OCI-LY7 (cell line): ENCODE measurements at places on chromosomes 5 and 9. TPM values are rescaled to one million over a fixed set of nuclear protein-coding genes. Genes with fewer than 3 reads are reported as not detected.

GRCh38 chr5:154364771-154365170 is 81.0 kb upstream of the SAP30L start:
- DNase-seq, result no peak

DNA sequence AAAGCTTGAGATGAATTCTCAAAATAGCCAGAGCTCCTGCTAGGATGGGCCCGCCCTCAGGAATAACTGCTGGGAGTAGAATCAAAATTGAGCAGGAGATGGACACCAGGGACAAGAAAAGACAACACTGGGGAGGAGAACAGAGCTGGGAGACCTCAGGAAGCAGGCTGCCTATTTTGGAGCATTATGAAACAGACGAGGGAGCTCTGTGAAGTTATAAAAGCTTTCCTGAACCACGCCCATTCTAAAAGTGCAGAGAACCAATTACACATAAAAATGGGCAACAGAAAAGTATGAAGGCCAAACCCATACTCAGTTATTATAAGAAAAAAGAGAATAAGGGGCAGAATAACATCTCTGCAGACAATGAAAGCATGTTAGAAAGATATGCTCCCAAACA is 213.9 kb upstream of the TRPC7 start:
- no peak for DNase-seq

DNA sequence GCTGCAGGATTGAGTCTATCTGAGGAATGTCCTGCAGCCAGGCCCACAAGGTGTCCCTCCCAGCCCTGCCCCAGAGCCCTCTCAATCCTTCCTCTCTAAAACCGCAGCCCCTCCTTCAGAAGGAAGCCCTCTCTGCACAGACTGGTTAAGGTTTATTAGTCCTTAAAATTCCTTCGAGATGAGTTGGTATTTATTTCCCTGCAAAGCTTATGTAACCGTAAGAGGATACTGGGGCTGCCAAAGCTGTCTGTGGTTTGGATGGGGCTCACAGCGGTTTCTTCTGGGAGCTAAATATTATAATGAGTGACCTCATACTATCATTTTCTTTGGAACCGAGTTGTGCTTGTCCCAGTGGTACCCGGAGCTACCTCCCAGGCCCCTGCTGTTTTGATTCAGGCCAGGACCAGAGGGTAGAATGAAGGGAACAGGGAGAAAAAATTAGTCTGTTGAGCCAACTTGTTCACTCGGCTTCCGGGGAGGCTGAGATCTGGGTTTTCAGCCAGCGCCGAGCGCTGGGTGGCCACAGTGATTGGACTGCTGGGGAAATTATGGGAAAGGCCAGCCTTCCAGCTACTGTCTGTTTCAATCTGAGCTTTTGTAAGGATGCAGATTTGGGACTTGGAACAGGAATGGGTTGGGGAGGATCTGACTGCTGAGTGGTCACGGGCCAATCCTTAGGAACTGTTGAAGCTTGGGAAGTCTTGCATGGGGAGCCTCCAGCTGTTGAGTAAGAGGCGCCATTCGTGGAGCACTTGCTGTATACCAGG is 107.5 kb downstream of the NDFIP1 start:
- no peak for DNase-seq

DNA sequence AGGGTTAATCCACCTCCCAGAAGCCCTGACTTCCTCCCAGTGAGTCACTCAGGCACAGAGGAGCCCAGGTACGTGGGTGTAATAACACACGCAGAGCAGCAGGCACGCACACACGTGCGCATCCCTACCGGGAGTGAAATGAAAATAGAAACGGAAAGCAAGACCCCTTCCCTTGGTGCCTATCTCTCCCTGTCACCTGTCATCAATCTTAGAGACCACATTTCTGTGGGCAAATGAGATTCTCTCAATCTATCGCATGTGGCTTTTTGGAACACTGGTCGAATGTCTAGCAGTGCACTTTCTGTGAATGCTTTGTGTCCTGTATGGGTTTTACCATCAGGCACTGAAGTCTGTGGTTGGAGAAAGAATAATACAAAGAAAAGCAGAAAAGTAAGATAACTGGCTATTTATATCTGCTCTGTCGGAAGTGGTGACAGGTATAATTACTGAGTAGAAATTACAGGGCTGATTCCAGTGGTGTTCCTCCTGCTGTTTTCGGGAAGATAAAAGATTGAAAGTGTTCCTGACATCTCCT is 137.7 kb upstream of the GRIA1 start:
- no peak for DNase-seq

- no peak for DNase-seq
Observed at GRCh38 chr9:124696101-124696500, 75.0 kb downstream of the NR6A1 start.

Gene DIPK1B
- total RNA-seq, result 0.30 and 0.74 TPM in 2 replicates

DNA sequence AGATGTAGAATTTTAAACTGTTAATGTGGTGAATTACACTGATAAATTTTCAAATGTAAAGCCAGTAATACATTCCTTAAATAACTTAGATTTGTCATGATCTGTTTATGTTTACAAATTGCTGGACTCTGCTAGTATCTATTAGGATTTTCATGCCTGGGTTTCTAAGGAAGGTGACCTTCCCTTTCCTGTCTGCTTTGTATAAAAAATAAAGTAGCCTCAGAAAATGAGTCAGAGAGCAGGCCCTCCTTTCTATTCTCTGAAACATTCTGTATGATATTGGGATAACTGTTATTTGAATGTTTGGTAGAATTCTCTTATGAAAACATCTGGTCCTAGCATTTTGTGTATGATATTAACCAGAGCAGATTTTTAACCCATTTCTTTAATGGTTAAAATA is 255.3 kb downstream of the SYK start:
- DNase-seq, result no peak
